ENCODE measurements at places on chromosomes 2 and 18.

GRCh38 chr2:21916934-21917522, 793.3 kb downstream of the TDRD15 start:
- DNase-seq: no peak

DNA sequence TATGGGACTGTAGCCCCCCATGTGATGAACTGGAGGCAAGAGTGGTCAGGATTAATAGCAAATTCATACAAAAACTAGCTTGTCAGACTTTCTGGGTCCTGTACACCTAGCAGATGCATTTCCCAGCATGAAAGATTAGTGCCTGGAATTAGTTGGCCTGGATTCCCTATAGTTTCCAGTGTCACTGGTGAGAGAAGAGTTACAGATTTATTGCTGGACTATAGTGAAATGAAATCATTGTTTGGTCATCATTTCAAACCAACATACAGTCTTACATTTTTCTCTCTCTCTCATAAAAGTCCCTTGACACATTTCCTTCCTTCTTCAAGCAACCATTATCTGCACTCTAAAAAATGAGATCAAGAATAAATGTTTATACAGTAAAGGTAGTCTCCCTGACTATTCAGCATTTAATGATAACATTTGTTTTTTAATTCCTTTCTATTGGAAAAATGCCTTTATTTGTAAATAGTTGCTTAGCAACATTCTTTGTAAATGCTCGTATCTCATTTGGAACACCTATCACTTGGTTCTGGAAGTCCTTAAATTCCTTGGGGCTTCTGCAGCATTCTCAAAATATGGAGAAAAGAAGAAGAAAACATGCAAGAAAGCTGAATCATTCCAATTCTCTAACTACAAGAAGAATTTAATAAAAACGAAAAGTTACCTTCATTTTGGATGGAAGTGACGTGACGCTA, 144.4 kb downstream of the MREG start:
- no peak for DNase-seq

GRCh38 chr2:49241991-49242390, 87.7 kb upstream of the FSHR start:
- no peak for DNase-seq

- DNase-seq: no peak
Measured at GRCh38 chr2:33216508-33217182, 259.8 kb upstream of the RASGRP3 start.

DNA sequence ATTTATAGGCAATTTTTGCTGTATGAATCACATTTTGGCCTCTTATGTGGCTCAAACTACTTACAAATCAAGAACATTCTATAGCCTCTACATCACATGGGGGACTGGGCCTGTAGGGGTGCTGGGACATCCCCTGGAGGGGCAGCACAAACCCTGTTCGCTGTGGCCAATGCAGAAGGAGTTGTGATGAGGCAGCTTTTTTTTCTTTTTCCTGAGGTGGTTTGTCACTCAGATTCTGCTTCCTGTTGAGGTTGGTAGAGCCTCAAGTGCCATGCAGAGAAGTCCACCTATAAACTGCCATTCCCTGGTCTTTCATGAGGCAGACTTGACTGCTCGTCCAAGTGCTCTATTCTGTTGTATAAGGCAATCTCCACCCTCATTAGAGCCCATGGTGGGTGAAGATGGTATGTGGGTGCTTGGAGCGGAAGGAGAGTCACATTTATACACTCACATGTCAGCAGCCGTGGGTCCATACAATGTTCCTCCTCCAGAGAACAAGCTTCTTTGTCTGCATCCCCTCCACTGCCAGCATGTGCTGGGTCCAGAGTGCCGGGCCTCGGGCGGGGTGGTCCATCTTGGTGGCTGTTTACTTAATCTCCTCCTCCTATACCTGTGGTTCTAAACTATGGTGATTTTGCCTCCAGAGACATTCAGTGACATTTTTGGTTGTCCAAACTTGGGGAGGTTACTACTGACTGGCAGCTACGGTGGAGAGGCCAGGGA, 120.3 kb downstream of the ACOXL start:
- no peak for DNase-seq

- DNase-seq: no peak
Measured at GRCh38 chr18:79789091-79789891, 8.4 kb upstream of the KCNG2 start.

DNA sequence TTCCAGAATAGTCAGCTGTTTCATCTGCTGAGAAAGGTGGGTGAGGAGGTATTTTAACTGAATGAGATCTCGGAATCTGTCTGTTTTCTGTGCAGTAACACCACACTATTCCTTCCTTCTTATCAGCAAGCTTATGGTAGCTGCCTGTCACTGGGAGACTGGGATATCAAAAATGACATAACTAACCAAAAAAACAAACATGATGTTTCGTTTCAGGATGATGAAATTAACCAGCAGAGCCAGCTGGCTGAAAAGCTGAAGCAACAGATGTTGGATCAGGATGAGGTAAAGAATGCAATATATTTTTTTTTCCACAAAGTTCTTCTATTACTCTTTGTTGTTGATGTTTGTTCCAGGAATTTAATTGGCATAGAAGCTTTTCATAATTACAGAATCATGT, 59.8 kb upstream of the LYPD6B start:
- DNase-seq: no peak

DNA sequence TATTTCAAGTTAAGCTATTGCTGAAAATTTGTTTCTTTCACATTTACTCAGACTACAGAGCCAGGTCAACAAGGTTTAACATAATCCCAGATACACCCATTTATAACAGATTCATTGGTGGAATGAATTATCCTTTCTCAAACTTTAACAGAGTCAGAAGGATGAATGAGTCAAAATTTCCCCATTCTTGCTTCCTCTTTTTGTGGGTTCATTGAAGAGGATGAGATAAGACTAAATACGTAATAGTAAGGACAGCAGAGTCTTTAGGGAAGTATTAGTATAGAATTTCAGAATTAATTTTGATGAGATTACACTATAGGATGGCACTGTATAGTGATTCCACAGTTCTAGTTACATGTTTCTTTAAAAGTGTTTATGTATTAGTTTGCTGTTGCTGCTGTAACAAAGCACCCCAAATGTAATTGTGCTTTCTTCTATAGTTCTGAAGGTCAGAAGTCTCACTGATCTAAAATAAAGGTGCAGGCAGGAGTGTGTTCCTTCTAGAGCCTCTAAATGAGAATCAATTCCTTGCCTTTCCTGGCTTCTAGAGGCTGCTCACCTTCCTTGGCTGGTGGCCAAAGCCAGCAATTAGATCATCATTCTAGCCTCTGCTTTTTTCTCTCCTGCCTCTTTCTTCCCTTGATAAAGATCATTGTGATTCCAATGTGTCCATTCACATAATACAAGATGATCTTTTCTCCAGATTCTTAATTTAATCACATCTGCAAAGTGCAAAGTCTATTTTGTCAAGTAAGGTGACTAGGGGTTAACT, 309.3 kb upstream of the PIK3C3 start:
- no peak for DNase-seq

DNA sequence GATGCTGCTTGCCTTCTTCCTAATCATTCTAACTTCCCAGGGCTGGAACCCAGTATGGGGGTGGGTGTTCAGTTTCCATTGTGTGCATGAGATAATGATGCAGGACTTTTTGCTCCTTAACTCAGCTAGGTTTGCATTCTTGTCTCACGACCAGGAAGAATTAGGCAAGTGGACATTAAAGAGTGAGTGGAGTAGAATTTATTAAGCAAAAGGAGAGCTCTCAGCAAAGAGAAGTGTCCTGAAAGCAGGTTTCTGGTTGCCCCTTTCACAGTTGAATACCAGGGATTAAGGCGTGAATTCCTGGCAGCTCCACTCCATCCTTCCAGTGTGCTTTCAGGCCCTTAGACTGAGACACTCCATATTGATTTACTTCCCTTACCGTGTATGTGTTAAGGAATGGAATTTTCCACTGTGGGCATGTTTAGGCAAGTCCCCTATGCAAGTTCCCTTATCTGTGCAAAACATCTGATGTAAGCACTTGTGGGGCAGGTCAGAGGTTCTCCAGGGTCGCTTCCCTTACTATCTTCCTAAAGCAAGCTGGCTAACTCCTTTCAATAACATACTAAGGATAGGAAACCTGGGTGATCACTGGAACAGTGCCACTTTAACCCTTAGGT, 126.5 kb downstream of the GPR39 start:
- no peak for DNase-seq

- no peak for DNase-seq
Measured at GRCh38 chr2:97011977-97012569, 25.7 kb upstream of the FAM178B start.

DNA sequence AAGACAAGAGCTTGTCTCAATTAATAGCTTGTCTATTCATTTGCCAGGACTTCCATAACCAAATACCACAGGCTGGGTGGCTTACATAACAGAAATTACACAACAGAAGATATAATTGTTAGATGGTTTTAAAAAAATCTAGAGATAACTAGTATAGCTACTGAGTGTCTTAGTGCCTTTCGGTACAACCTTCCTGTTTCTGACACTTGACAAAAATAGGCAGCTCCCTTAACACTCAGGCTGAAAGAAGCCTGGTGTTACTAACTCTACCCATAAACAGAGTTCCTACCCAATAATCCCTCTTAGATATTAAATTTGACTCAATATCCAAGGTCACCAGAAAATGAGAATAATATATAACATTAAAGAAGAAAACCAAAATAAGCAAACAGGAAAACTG, 129.7 kb downstream of the BARD1 start:
- DNase-seq: no peak

All from activated T-helper 1 cell treated with anti-CD3 and anti-CD28 coated beads, Interleukin-2, amount 50 U/mL, for 16 hours (primary cell).